ENCODE measurements at places on chromosomes 11 and 22.

- DNase-seq: no peak
These were observed 1336.2 kb downstream of the BRD1 start for GRCh38 chr22:48491451-48491941.

DNA sequence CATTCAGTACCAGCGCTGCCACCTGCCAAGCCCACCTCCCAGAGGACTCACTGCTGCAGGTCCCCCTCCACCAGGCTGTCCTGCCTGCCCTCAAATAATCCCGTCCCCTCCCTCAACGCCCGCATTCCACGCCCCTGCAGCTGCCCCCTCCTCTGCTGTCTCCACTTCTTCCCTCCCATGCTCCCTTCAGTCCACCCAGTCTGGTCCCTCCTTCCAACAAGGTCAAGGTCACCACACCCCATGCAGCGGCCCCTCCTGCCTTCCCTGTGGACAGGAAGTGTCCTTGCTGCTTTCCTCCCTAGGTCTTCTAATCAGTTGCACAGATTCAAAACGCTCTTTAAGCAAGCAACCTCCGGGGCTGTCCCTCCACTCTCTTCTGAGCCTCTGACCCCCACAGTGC, 12.1 kb downstream of the MACROD1 start:
- no peak for DNase-seq

GRCh38 chr11:110075105-110075846, 17.9 kb upstream of the ZC3H12C start:
- no peak for DNase-seq

GRCh38 chr22:40240686-40241085, 63.0 kb downstream of the TNRC6B start:
- no peak for DNase-seq

DNA sequence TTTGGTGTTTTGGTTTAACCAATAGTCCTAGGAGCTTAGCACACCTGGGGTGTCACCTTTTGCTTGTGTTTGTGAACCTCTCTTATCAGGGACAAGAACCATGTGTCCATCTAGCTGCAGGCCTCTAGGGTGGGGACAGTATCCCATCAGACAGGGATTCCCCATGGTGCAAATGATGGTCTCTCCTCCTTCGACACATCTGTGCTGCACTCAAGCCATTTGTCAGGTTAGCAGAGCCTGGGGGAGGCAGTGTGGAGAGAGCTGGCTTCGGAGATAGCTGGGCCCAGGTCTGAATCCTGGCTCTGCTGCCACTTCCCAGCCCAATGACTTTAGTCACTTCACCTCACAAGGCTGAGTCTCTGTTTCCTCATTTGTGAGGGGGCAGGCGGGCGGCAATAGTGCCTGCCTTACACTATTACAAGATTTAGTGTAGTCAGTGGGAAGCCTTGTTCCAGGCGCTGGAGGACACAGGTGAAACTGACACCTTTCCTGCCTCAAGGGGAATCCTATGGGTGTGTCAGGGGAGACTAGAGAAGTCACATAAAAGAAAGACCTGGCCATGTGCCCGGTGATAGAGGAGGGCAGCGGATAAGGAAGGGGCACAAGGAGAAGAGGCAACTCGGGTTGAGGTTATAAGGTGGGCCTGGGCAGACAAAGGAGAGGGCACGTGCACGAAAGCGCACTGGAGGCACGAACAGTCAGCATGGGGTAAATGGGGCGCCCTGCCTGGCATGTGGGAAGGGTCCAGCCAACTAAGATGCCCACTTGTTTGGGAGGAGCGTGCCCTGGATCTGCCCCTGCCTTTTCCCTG, 12.6 kb downstream of the KLHL35 start:
- no peak for DNase-seq

GRCh38 chr11:104146421-104146820, 17.5 kb downstream of the PDGFD start:
- no peak for DNase-seq

GRCh38 chr22:48630433-48630754, 1197.3 kb downstream of the BRD1 start:
- DNase-seq: no peak

DNA sequence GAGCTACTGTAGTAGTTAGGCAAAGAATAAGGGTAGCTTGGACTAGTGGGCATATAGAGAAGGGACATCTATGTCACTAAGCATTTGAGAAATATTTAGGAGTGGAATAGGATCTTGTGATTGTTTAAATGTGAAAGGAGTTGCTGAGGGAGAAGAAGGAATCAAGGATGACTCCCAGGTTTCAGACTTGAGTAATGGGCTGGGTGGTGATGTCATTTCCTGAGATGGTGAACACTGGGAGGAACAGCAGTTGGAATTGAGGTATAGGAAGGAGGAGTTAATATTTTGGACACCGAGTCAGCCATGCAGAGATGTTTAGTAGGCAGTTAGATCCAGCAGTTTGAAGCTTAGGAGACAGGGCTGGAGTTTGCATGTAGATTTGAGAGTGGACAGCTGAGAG, 40.1 kb downstream of the REXO2 start:
- DNase-seq: no peak

GRCh38 chr11:93541884-93542810, 1.0 kb downstream of the SMCO4 start:
- DNase-seq: peak; percentile 74

GRCh38 chr11:125364121-125364826, 131.8 kb downstream of the FEZ1 start:
- DNase-seq: no peak

GRCh38 chr11:63945477-63946163, 6.8 kb downstream of the NAA40 start:
- DNase-seq: no peak

- DNase-seq: no peak
These were observed 15.9 kb downstream of the NUP98 start for GRCh38 chr11:3781423-3781822.

DNA sequence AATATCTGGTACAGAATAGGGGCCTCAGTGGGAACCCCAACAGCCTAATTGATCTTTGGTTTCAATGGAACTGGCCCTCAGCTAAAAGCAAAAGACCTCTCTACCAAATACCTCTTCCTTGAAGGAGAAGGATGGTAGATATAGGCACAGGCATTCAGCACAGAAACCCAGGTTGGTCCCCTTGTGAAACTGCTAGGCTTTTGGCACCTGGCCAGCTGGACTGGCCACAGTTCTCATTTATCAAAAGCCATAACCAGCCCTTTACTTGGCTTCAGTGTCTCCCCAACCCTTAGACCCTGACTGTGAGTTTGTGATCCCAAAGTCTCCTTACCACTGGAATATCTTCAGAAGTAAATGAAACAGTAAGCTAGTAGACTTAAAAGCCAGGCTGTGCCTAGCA, 152.9 kb downstream of the TENM4 start:
- DNase-seq: no peak

DNA sequence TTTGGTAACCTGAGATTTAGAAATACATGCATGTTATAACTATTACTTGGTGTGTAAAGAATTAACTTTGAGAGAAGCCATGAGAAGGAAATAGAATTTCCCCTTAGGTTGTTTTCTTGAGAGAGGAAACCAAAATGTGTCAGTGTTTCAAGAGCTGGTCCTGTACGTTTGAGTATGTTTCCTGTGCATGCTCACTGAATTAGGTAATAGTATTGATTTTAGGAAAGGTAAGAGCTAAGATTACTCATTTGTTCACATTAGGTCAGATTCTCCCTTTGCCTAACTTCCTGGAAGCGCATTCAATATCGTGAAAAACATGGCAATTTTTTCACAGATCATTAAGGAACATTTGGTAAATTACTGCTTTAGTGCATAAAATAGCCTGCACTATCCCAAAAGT, 49.3 kb upstream of the RDX start:
- DNase-seq: no peak

GRCh38 chr22:20421507-20421874, 16.1 kb downstream of the SCARF2 start:
- no peak for DNase-seq

- DNase-seq: no peak
These were observed 35.7 kb downstream of the KCNJ4 start for GRCh38 chr22:38419121-38419857.

GRCh38 chr11:64165481-64165841, 452 bp downstream of the MACROD1 start:
- DNase-seq: no peak

GRCh38 chr11:45852712-45853101, 5.4 kb downstream of the CRY2 start:
- DNase-seq: no peak

DNA sequence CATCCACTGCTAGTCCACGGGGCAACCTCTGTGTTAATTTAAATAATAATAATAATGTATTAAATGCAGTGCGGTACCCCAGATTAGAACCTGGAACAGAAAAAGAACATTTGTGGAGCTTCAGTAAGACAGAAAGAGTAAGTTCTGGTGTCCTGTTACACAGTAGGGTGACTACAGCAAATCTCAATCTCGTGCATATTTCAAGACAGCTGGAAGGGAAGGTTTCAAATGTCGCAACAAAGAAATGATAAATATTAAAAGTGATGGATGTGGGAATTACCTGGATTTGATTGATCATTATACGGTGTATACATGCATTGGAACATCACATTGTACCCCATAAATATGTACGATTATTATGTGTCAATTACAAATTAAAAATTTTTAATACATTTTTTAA, 1.7 kb upstream of the RAC2 start:
- DNase-seq: no peak

DNA sequence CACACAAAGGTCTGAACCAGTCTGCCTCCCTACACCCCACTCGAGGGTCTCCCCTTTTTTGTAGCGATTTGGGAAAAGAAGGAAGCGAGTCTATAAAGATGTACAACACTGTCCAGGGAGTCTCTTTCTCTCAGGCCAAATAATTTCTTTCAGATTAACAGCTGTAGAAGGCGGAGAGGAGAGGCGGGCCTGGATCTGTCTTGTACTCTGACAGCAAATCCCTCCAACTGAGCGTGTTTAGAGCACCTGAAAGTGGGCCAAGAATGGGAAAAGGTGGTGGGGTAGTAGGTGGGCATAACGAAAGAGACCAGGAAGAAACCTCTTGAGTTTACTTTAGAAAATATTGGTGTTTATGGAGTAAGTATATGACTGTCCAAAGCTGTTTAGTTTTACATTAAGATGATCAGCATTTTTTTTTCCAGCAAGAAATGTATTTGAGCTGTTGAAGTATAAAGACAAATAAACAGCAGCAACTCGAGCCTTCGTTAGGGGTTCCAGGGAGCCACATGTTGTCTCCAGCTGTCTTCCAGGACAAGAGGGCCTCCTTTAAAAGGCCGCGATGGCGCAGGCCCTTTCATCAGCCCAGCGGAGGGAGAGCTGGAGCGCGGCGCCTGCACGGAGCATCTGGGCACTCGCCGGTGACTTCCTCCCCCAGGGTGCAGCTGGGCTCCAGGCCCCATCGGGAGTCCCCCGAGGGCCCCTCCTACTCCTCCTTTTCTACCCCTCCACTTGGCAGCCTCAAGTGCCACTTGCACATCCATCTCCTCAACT, 34.9 kb downstream of the SCUBE1 start:
- no peak for DNase-seq

GRCh38 chr11:60703374-60703773, 4.0 kb downstream of the MS4A8 start:
- DNase-seq: no peak

DNA sequence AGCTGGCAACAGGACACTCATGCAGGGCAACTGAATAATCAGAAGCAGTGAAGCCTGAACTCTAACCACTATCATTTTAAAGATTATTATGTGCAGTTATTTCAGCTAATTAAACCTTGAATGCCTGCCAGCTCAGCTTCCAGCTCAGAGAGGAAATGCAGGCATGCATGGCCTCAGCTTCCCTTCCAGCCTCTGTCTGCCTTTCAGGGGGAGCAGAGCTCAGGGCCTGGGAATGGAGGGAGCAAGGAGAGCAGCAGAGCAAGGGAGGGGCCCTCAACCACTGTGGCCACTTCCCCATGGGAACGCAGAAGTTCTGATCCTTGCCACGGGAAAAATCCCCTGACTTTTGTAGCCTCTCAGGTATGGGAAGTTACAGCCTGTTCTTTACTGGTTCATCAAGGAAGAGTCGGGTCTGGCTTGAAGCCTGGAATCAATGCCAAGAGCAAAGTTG, 32.5 kb upstream of the APLNR start:
- DNase-seq: no peak

DNA sequence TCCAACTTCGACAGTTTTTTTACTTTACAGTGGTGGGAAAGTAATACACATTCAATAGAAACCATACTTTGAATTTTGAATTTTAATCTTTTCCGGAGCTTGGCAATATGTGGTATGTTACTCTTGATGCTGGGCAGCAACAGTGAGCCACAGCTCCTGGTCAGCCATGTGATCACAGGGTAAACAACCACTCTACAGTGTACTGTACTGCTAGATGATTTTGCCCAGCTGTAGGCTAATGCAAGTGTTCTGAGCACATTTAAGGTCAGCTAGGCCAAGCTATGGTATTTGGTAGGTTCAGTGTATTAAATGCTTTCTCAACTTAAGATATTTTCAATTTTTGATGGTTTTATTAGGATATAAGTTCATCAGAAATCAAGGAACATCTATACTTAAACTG, 48.7 kb upstream of the GRIK4 start:
- DNase-seq: no peak

DNA sequence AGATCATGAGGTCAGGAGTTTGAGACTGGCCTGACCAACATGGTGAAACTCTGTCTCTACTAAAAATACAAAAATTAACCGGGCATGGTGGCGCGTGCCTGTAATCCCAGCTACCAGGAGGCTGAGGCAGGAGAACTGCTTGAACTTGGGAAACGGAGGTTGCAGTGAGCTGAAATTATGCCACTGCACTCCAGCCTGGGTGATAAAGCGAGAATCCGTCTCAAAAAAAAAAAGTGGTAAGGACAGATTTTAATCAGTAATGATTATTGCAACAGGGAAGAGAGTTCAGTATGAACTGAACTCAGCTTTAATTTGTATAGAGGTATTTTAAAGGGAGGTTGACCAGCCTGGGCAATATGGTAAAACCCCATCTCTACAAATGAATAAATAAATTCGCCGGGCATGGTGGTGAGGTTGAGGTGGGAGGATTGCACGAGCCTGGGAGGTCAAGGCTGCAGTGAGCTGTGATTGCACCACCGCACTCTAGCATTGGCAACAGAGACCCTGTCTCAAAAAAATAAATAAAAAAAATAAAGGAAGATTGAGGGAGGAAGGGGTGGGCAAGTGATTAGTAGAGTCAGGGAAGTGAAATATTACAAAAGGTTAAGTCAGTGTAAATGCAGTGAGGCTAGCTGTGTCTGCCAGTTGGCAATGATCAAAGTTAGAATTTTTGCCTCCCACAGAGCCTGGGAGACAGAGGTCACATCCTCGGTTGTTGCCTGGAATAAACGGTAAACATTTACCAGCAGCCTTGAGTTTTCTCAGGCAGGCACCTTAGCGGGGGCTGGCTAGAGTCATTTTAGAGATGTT, 2.6 kb upstream of the MCM5 start:
- no peak for DNase-seq

GRCh38 chr11:3893311-3893710, 37.8 kb downstream of the STIM1 start:
- no peak for DNase-seq
